ENCODE measurements at places on chromosomes 4 and X.

DNA sequence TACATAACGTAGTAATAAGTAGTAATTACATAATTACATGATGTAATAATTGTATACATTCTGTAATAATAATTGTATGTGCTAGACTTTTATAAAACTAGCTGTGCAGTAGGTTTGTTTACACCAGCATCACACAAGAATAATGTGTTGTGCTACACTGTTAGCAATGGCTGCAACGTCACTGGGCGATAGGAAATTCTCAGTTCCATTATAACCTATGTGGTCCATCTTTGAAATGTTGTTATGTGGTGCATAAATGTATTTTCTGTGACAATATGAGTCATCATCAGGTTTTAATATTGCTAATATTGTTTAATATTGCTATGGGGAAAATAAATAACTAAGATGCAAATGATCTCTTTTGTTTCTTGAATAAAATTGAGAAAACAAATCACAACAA lies 46.0 kb upstream of the ATP8A1 start:
- no peak for DNase-seq

- DNase-seq: no peak
Measured at GRCh38 chr4:162891788-162892707, 274.6 kb downstream of the NAF1 start.

DNA sequence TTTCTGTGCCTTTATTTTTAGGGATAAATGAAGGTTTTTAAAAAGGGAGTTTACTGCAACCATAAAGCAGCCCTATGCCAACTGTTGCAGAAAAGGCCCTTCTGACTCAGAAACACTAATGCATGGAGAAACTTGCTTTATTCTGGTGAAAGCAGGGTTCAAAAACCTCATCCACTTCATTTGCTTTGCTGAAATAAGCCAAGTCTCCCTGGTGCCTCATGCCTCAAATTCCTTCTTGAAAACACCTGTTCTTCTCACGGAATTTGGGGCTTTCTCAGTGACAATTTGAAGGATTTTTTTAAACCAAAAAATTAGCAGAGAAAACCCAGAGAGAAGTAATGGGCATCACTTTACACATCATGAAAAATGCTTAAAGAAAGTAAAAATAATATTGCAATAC lies 349.0 kb downstream of the PCDH7 start:
- no peak for DNase-seq

DNA sequence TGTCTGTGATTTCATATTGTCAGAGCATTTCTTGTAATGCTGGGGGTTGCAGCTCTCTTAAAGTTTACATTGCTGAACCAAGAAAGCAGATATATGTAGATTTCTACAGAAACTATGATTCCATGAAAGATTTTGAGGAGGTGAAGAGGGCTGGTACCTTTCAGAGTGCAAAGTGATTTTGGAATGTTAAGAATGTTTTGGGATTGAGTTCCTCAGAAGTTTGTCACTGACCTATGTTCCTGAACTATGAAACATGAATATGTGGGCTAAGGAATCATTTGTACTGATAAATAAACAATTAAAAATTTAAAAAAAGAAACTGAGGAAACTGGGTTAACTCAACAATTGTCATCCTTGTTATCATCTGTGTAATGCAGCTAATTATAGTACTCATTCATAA lies 12.3 kb upstream of the CHIC2 start:
- no peak for DNase-seq

Data from activated CD4-positive, alpha-beta T cell treated with anti-CD3 and anti-CD28 coated beads for 1 hour (primary cell).